ENCODE measurements at places on chromosomes 6 and 20.

GRCh38 chr20:62134735-62135231 is 8.4 kb downstream of the PSMA7 start:
- DNase-seq, result no peak

GRCh38 chr6:127606131-127606562 is 29.2 kb downstream of the C6orf58 start:
- DNase-seq, result no peak

DNA sequence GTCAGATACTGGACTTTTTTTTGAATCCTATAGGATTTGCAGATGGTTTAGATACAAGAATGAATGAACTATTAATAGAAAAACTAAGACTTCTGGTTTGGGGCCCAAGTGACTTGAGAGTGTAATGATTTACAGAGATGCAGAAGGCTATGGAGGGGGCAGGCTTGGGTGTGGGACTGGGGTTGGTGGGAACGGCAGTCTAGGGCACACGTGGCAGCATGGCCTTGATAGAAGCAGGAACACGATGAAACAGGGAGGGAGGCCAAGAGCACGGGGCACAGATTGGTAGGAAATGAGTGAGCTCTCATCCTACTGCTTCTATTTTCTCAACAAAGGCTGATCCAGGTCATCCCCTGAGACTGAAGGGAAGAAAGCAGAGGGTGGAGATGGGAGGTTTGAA is 3.4 kb upstream of the UST start:
- DNase-seq, result no peak

- DNase-seq, result no peak
Measured at GRCh38 chr6:7154341-7155139, 46.8 kb downstream of the RREB1 start.

DNA sequence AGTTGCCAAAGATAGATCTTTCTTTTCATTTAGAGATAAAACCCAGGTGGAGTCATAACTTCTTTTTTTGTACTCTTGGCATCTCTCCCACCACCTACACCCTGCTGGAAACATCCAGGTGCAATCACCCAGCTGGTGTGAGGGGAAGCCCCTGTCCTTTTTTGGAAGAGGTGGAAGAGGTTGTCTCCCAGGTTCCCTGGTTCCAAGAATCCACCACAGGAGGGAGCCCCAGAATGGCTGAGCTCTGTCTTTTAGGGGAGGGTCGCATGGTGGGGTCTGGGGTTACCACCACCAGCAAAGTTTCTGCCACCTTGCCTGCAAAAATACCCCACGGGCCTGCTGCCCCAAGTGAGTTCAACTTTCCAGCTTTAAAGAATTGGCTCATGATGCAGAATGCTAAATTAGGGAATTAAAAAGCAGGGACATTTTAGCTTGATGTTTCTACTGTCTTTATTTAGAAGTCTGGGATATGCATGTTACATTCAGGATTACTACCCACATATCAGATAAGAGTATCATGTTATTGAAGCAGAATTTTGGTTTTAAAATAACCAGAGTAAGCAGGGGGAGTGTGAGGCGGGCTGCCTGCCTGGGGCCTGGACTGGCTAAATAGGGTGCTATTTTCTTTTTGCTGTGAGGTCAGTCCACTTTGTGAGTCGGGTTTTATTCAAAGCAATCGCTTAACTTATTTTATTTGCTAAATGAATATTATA is 11.0 kb downstream of the SMOC2 start:
- DNase-seq, result no peak

GRCh38 chr6:129889580-129889979 is 28.5 kb upstream of the TMEM244 start:
- no peak for DNase-seq

- DNase-seq, result no peak
Measured at GRCh38 chr6:124795643-124796463, 166.4 kb upstream of the RNF217 start.

DNA sequence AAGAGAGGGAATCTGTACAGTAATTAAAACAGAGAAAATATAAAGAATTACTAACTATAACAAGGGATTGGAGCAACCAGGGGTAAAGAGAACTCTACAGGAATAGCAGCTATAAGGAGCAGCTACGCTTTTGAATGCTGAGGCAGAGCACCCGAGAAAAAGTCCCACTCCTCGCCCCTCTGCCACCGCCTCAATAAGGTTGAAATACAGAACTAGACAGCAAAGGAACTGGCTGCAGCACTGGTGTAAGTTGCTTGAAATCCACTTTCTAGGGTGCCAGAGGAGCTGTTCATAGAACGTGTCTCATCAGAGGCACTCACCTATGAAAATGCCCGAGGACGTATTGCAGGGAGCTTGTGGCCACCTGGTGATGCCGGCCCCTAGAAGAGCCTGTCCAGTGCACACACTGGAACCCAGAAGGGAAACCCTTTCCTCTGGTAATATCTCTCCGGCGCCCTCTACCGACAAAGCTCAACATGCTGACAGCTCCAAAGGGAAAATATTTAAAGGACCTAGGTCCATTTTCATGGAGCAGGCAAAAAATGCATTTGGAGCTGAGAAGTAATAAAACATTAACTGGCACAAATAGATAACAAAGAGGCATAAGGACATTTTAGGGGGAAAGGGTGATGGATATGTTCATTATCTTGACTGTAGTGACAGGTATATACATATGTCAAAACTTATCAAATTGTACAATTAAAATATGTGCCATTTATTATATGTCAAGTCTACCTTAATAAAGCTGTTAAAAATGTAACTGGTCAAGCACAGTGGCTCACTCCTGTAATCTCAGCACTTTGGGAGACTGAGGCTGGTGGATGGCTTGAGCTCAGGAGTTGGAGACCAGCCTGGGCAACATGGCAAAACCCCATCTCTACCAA is 137.4 kb upstream of the HDAC2 start:
- no peak for DNase-seq

- DNase-seq, result no peak
Measured at GRCh38 chr6:56742122-56742791, 99.6 kb upstream of the DST start.

GRCh38 chr20:25317351-25318075 is 69.6 kb downstream of the PYGB start:
- no peak for DNase-seq

GRCh38 chr20:35796571-35796970 is 24.8 kb downstream of the PHF20 start:
- no peak for DNase-seq

DNA sequence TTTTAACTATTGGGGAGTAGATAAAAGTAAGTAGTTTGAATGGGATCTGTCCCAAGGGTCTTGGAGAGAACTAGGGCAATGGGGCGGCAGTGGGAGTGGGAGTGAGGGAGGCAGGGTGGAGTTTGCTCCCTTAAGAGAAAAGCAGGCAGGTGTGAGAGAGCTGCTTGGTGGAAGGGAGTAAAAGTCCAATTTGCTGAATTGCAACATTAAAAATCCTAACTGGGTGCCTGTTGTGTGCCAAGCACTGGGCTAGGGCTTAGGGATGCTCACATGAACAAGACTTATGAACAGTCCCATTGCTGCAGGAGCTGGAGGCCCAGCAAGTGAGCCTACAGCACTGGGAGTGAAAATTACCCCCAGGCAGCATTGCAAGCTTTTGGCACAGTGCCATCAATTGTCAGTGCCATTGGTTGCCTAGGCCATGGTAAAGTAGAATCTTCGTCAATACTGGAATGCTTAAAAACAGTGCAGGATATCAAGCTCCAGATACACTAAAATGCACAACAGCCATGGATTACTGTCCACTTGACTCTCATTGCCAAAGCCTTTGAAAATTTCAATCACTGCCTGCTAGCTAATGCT is 277.7 kb upstream of the JARID2 start:
- no peak for DNase-seq

- DNase-seq, result no peak
Measured at GRCh38 chr6:158047563-158048323, 66.1 kb downstream of the SYNJ2 start.

GRCh38 chr6:166166314-166167257 is 1.1 kb downstream of the TBXT start:
- no peak for DNase-seq

- DNase-seq, result no peak
Measured at GRCh38 chr20:58864346-58864745, 11.8 kb downstream of the GNAS start.

DNA sequence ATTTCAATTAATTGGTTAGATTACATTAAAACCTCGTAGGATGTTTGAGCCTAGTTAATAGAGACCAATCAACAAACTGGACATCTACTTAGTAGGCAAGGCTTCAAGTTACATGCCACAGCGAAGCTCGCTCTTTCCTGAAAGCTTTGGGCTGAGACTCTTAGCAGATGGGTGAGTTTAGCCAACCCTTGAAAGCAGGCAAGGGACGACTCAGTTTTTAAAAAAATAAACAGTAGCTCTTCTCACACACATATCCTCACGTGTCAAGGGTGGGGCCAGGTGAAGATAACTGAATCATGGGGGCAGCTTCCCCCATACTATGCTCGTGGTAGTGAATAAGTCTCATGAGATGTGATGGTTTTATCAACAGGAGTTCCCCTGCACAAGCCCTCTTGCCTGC is 775 bp downstream of the MTFR2 start:
- DNase-seq, result no peak

DNA sequence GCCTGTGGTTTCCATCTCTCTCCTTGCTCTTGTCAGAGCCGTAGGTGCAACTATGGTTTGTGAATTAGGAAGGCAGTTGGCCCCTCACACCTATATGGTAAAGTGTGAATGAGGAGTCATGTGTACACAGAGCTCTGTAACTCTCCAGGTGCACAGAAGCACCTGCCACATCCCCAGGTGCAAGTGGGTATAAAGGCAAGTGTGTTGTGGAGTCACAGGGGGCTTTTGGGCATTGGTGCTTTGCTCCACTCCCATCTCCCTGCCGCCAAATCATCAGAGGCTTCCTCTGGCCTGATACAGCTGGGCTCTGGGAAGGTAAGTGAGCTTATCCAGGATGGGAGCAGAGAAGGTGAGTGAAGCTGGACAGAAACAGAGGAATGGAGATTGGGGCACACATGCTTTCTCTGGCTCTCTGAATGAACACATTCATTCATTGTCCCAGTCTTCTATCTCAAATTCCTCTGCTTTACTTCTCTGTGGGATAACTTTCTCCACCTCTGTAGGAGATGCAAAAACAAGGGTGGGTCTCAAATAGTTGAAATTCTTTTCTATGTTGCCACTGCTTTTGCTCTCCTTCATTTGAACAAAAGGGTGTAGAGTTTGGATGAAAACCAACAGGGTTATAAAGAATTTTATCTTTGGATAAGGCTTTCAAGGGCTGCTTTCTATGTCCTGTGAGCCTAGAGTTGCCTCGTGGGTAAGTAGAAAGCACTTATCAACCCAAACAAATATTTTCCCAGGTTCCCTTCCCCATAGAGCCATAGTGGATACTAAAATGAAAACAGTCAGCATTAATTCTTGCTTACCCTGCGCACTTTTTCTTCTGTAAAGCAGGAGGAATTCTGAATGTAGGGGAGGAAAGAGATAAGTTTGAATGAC is 45.0 kb upstream of the RIPOR2 start:
- no peak for DNase-seq

DNA sequence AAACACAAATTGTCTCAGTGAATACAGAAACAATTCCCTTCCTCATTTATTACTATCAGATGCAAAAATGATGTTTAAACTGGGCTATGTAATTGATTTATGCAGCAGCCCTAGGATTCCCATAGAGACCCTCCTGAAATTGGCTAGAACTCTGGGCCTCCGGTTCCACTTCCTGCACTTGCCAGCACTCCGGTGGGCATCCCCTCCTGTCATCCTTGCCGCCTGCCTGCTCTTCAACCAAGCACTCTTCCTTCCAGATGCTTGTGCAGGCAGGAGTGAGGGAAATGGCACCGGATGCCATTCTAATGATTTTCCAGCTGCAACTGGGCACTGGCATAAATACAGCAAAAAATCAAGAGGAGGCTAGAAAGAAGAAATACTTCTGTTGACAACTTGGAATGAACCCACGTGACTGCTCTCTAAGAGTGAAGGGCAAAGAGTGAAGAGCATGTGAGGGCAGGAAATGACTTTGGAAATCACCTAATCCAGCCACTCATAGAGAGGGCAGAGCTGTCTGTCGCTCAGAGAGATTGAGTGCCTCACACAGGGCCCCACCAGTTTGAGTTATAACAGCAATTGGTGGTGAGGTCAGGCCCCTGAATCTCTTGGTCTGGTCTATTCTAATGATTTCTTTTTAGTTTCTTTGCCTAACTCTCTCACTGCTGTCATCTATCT is 3.7 kb upstream of the NEDD9 start:
- DNase-seq, result no peak

DNA sequence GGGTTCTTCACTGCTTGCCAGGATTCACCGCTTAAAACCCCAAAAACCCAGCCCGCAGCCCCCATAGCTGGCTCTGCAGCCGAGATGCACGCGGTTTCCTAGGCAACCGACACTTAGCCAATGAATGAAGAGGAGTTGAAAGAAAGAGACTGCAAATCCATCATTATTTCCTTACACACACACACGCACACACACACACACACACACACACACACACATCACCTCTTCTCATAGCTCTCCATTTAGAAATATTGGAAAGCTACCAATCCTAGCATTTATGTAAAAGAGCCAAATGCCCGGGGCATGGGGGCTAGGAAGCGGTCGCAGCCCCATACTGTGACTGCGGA is 3.4 kb upstream of the TUBB2B start:
- DNase-seq, result no peak

DNA sequence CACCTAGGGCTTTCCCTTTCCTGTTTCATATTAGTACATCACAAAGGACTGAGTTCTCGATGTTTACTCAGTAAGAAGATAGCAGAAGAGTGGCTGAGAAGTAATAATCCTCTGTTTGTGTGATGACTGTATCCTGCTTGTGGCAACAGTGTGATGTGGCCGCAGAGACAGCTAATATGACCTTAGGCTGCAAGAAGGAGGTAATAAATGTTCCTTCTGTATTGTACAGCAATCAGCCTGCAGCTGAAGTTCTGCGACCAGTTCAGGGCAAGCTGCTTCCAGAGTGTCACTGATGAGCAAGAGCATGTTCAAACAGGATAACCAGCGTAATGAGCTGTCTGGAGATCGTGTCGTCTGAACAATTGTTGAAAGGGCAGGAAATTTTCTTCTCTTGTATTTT is 70.9 kb downstream of the OPN5 start:
- no peak for DNase-seq

GRCh38 chr6:38959138-38959537 is 89.4 kb upstream of the GLP1R start:
- no peak for DNase-seq

GRCh38 chr6:346386-347030 is 45.0 kb upstream of the IRF4 start:
- no peak for DNase-seq

GRCh38 chr6:43981363-43981990 is 145.8 kb downstream of the MRPL14 start:
- no peak for DNase-seq

DNA sequence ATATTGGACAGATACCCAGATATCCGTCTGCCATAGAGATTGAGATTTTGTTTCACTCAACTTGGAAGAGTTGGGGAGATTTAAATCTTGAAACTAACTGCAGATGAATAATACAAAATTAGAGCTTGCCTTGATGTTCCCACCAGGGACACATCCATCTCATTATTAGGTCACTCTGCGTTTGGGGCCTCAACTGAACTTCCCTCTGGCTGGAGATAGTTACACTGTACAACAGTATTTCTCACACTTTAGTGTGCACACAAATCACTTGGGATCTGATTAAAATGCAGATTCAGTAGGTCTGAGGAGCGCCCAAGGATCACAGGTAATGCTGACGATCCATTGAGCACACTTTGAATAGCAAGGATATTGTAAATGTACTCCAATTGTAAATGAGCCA is 35.0 kb upstream of the ADTRP start:
- DNase-seq, result no peak

GRCh38 chr20:19473216-19473921 is 260.9 kb downstream of the SLC24A3 start:
- no peak for DNase-seq

Data from CD4-positive, alpha-beta T cell (primary cell).